ENCODE measurements at places on chromosomes 7 and 10.

- DNase-seq: no peak
Observed at GRCh38 chr10:120221873-120222485, 235.0 kb upstream of the PLPP4 start.

DNA sequence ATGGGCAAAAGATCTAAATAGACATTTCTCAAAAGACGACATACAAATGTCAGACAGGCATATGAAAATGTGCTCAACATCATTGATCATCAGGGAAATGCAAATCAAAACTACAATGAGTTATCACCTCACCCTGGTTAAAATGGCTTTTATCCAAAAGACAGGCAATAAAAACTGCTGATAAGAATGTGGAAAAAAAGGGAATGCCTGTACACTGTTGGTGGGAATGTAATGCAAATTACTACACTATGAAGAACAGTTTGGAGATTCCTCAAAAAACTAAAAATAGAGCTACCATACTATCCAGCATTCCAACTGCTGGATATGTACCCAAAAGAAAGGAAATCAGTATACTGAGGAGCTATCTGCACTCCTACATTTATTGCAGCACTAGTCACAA is 18.0 kb downstream of the GSDME start:
- DNase-seq: no peak

- DNase-seq: no peak
Observed at GRCh38 chr7:148686312-148686937, 12.3 kb upstream of the CUL1 start.

- no peak for DNase-seq
Observed at GRCh38 chr7:32143301-32143700, 73.1 kb upstream of the PDE1C start.

DNA sequence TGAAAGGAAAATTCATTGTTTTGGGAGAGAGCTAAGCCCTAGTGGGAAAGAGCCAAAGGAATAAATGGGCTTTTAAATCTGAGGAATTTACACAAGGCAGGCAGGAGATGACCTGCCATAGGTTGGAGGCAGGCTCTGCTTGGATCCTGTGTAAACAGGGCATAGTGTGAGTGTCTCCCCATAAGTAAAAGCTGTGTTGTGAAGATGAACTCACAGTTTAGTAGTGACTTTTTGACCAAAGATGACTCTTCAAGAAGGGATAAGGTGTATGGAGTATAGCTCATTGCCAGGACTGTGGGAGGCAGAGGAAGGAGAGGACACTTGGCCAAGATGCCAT is 63.2 kb downstream of the KAT6B start:
- DNase-seq: no peak

DNA sequence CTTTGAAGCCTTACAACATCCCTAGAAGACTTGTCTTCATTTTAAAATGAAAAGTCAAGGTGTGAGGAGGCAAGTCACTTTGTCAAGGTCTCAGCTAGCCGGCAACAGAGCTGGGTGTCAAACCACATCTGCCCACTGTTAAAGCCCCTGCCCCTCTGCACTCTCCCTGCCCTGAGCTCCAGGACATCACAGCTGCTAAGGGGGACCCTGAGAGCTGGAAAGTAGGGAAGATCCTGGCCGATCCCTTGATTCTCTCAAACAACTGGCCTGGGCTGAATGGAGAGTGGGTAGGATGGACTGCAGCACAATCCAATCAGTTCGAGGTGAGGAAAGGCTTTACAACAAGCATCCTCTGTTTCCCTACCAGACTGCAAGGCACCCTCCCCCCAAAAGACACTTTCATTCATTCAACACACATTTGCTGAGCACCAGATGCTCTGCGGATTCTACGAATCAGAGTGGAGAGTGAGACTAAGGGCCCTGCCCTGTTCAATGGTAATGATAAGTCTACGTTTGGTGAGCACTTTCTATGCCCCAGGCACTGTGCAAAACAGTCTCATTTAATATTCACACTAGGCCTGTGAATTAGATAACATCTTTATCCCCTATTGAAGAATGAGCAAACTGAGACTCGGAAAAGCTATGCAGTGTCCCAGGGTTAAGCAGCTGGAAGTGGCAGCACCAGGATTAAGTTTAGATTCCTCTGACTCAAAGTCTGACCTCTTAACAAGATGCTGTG is 148.1 kb downstream of the HERPUD2 start:
- DNase-seq: no peak

DNA sequence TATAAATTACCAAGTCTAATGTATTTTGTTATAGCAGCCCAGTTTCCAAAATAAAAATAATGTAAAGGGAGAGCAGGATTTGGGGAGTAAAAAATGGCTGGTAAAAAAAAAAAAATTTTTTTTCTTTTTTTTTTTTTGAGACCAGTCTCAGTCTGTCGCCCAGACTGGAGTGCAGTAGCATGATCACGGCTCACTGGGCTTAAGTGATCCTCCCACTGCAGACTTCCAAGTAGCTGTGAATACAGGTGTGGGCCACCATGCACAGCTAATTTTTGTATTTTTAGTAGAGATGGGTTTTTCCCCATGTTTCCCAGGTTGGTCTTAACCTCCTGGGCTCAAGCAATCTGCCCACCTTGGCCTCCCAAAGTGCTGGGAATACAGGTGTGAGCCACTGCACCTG is 4.8 kb upstream of the LSM8 start:
- no peak for DNase-seq

GRCh38 chr10:8543361-8544056 is 489.0 kb downstream of the GATA3 start:
- DNase-seq: no peak

GRCh38 chr10:42963312-42963711 is 113.6 kb upstream of the RET start:
- DNase-seq: no peak

GRCh38 chr7:74449809-74450397 is 3.8 kb upstream of the GTF2IRD1 start:
- peak; percentile 70 for DNase-seq

DNA sequence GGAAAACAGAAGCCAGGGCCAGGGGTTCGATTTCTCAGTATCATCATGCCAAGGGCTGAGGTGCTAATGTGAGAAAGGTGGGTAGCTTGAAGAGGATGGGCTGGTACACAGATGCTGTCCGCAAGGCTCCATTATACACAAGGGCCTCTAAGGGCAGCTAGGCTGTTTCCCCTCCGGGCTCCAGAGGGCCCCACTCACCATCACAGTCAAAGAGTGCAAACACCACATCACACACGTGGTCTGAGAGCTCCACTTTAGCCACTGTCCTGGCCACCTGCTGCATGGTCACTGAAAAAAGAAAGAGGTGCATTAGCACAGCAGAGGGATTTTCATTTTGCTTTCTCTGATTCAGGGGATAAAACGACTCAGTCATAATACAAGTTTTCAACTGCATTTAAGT is 20.9 kb upstream of the DNAJB12 start:
- DNase-seq: no peak

- no peak for DNase-seq
Observed at GRCh38 chr7:30765408-30765807, 5.8 kb upstream of the MINDY4 start.

Data from CD4-positive, alpha-beta T cell treated with Interleukin-21 for 1 hour (primary cell).